ENCODE measurements at places on chromosomes 6 and 20.

DNA sequence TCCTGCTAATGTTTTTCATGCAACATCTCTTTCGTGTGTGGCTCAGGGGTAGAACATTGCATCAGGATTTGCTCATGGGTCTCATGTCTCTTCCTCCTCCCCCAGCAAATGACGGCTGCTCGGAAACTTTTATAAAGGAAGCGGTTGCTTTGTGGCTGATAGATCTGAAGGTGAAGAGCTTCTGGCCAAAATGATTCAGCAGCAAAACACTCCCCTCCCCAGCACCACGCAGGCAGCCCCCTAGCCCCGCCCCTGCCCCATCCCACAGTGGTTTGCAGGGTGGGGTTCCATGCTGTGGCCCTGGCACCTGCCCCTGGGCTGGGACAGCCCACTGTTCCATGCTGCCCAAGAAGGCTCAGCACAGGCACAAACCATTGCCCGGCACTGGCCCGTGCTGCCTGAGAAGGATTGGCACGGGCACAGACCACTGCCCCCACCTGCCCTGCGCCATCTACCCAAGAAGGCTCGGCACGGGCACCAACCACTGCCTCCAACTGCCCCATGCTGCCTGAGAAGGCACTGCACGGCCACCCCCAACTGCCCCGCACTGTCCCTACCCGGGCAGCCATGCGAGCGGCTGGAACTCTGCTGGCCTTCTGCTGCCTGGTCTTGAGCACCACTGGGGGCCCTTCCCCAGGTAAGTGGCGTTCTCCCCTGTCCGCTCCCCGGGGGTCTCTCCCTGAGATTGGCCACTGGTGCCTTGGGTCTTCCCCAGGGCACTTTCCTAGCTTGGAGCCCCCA is at the start of gene CST7:
CST7 (plus strand) TSS at position 331 of the 741 bp plus-strand sequence; CDS start at position 568, 237 bp downstream.
- no peak for DNase-seq

DNA sequence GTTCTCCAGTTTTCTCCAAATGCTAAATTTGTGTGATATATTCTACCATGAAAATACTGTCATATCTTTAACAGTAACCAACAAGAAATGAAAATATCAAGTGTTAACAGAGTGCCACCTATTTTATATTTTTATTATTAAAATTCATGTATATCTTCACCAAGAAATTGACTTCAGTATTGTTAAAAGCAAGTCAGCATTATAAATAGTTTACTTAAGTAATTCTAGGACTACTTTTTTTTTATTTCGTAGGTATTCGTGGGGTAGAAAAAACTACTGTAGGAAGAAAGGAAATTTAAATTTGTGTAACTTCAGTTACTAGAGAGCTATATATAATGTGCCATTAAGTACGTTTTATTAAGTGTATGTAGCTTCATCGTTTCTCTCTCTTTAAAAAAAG is 6.3 kb upstream of the MAN1A1 start:
- DNase-seq: no peak

DNA sequence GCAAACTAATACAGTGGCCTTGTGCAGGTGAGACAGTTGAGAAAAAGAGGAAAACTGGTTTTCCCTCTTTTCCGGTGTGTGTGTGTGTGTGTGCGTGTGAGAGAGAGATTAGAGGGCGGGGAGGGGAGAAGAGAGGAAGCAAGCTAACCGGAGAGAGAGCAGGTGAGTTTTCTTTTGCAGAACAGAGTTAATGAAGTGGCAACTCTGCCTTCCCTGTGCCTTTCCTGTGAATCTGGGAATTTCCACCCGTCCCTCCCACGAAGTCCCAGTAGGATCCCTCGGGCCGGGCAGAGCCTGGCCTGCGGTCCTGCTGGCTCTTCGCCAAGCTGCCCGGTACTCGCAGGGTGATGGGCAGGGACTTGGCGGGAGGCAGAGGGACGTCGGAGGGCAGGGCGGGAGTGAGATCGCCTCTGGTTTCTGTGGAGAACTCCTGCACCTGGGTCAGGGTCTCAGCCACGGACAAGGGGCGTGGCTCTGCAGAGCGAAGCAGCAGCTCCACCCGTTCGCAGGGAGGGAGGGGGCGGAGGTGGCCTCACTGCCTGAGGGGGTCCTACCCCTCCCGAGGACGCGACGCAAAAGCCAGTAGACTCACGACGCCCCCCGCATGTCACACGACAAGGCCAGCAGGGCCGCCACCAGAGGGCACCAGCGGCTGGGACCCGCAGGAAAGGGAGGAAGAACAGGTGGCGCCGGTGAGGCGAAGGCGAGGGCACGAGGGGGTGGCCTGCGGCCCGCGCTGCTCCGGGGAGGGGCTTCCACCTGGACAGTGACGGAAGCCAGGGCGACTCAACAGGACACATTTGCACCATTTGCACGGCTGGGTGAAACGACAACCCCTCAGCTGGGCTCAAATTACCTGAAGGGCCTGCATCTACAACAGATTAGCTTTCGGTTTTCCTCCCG is 51.2 kb upstream of the RNF182 start:
- peak; percentile 83 for DNase-seq

DNA sequence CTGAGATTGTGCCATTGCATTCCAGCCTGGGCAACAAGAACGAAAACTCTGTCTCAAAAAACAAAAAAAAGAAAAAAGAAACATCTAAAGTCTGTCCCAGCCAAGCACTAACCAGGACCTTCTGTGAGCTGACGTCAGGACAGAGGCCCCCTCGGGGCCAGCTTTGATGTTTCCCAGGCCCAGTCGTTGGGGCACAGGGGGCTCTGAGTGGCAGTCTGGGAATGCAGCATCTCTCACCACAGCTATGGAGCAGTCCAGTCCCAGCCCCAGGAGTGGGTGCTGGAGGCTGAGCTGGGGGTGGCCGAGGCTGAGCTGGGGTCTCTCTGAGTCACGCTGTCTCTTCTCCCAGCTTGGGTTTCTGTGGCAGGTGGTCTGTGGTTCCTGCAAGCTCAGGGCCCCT is 46.0 kb upstream of the SRF start:
- peak; percentile 74 for DNase-seq

- no peak for DNase-seq
Measured at GRCh38 chr6:41966961-41967311, 25.3 kb upstream of the CCND3 start.

DNA sequence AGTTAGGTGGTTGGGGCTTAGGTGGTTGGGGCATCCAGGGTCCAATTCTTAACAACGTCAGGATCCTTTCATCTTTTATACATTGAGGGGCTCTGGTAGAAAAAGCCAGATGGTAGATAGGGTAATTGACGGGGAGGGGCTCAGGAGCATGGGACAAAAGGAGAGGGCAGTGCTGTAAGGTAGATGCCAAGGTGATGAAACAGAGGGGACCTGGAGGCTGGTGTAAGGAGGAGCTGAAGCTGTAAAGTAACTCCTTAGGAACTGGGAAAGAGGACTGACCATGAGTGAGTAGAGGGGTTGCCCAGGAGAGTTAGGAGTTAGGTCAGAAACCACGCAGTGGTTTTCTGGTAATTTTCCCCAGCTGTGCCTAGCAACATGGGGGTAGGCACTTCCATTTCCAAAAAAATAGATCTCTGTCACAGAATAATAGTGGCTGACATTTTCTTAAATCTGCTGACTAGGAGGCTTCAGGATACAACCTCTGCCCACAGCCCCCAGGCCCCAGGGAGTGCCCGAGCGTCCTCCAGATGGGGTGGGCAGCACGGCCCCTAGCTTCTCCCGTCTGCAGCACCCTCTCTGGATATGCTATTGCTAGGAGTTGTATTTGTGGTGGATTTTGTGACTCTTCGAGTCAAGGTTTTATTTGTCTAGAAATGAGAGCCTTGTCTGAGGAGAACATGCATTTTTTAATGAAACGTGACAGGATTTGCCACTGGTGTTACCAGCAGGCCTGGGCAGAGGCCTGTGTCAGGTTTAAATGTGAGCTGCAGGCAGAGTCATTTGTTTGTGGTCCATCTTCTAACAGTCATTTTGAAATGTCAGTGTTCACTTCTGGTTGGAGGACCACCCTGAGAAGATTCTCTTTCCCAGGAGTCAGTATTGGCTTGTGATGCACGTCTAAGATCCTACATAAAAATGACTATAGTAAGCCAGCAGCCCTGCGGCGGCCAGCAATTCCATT is 44.6 kb downstream of the TULP4 start:
- DNase-seq: no peak

GRCh38 chr6:112396221-112396620 is 49.1 kb downstream of the RFPL4B start:
- DNase-seq: no peak
